ENCODE measurements at places on chromosomes 5 and 9. TPM values are rescaled to one million over a fixed set of nuclear protein-coding genes. Genes with fewer than 3 reads are reported as not detected.
A peak's percentile ranks its signal among the peaks of the same experiment; 100 is the strongest.

The BSPRY gene
- 9.5 TPM for polyA plus RNA-seq

The FBXO4 gene
- 13.4 TPM for polyA plus RNA-seq

The SUB1 gene
- 237 TPM for polyA plus RNA-seq

The OR2Y1 gene
- polyA plus RNA-seq: not detected

The CAVIN4 gene
- 1.0 TPM for polyA plus RNA-seq

The ADAMTS12 gene
- 4.2 TPM for polyA plus RNA-seq

GRCh38 chr5:76617229-76617628 is 6.0 kb downstream of the F2RL2 start:
- no peak for DNase-seq

DNA sequence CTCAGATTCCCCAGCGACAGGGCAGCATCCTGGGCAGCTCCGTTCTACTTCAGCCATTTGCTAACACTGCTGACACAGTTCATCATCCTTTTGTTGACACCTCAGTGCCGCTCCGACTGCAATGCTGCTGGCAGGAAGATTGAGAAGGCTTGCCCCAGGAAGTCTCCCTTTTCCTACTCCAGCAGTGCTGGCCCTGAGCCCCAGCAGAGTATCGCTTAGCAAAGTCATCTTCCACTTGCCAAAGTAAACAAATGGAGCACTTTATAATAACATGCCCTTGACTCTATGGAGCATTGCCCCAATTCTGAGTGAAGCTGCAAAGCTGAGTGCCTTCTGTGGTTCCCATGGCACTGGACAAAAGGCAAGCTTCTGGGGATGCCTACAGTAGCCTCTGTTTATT is 32.2 kb downstream of the PRLR start:
- peak; percentile 16 for DNase-seq

- DNase-seq: no peak
Measured at GRCh38 chr5:15439801-15440200, 60.2 kb upstream of the FBXL7 start.

DNA sequence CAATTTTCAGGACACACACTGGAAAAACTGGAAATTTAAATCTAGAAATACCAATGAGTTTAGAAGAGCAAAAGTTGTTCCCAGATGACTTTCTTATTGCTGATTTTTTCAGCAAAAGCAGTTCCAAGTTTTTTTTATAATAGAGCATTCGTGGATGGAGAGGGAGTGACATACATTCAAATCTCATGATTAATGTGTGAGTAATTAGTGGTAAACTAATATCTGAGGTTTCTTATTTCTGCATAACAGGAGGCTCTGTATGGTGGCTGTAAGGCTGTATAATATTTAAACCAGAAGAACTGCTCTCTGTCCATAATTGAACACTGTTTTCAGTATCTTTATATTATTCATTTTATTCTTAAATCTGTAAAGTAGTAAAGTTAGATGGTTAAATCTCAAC is 25.8 kb downstream of the LYSMD3 start:
- no peak for DNase-seq

GRCh38 chr5:59333416-59333815 is 560.1 kb downstream of the PDE4D start:
- no peak for DNase-seq

DNA sequence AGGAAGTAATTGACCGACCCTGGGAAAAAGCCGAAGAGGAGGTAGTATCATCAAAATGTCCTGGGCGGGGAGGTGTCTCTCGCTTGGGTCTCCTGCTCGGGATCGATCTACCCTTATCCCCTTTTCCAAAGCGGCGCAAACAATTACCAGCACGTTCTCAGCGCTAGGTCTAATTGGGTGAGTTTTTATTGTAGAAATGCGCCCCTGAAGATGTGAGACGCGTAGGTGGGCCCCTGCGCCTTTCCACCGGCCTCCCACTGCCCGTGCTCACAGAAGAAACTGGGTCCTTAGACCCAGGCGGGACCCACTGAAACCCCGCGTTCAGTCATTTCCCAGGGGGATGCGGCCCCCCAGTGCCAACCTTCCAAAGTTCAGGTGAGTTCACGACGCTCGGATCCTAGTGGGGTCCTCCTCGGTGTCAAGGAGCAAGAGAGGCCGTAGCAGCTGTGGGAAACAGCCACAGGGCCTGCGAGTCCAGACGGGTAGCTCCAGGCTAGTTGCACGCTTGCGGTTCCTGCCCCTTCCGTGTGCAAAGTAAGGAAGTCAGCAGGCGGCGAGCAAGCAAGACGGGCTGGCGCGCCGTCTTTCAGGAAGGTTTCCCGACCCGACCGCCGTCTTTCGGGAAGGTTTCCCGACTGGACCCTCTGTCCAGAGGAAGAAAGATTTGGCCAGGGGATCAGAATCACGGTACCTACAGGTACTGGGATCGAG is 1.5 kb downstream of the SMIM32 start:
- DNase-seq: peak; percentile 67

- no peak for DNase-seq
Measured at GRCh38 chr5:6110441-6111005, 267.8 kb downstream of the MED10 start.

DNA sequence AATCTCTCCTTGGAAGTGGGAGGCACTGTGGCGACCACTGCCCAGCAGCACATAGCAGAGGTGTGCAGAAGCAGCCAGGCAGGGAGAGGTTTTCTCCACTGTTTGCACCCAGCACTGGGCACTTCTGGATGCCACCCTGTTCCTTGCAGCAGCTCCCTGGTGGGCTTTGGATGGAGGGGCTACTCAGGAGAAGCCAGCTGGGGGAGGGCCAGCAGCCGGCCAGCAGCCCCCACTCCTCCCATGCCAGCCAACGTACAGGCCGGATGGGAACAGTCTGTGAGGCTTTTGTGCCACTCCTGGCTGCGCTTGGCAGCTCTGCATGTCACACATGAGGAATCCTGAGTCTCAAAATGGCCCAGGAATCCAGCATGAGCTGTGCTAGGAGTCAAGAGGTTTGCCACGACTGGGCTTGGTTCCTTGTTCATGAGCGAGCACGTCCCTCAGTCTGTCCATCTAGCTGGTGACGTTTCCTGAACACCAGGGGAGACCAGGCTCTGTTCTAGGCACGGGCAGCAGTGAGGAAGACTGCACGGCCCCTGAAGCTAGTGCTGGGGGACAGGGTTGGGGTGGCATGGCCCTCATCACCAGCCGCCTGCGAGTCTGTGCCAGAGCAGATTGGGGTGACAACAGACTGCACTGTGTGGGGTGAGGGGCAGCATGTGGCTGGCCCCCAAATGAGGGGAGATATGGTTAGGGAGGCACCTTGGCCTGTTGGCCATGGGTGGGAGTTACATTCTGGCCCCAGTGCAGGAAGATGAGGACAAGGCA is 10.1 kb downstream of the PHF2 start:
- no peak for DNase-seq

DNA sequence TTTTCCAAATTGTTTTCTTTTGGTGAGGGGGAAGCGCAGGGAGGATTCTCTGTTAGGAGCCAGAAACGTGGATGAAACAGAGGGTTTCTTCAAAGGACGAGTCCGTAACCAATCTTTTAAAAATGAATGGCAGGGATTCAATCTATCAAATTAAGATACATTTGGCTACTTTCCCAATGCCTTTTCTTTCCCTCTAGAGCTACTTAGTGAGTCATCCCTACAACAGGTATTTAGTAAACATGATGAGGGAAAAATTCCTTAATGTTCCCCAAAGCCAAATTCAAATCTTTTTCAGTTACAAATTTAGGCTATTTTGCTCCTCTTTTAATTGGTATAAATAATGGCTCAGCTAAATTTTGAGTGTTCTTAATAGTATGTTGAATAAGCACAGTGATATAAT is 366.4 kb upstream of the RIOK2 start:
- DNase-seq: no peak

- peak; percentile 49 for DNase-seq
Measured at GRCh38 chr9:92808726-92809451, 44.3 kb upstream of the BICD2 start.

DNA sequence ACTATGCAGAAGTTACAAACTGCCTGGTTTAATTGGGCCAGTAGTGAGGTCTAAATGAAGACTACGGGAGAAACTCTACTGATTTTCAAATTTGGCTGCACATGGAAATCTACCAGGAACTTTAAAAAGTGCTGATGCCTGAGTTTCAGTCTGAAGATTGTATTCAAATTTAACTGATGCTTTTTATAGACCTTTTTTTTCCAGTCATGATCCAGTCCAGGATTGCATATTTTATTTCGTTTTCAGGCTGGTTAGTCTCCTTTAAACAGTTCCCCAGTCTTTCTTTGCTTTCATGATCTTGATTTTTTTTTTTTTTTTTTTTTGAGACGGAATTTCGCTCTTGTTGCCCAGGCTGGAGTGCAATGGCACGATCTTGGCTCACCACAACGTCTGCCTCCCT is 23.7 kb upstream of the SPZ1 start:
- DNase-seq: no peak

DNA sequence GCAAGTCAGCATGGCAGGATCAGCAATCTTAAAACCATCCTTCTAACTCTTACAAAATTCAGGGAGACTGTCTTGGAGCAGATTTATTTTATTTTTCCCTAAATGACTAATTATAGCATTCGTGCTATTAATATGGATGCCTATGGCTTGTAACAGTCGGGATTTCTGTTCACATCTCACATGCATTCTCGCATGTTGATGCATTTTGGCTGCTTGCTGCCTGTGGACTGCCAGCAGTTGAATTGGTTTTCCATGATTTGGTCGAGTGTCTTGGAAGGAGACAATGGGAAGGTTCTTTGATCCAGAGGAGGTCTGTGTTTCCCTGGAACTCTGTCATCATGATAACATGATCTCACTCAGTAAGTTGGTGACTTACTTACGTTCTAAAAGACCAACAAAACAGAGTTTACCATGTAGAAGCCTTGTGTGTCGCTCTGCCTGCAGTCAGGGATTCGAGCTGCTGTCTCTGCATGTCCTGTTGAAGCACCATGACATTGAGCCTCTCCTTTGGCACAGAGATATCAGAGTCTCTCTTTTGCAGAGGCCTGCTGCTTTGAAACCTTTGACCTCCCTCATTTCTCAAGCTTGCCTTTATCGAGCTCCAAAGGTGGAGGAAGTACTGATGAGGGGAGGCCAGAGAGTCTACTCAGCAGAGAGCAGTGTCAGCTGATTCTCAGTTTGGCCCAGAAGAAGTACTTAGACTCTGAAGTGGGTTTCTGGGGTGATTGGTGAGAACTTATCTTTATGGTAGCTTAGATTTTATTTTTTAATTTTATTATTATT is 82.4 kb downstream of the ARHGAP26 start:
- DNase-seq: peak; percentile 79

DNA sequence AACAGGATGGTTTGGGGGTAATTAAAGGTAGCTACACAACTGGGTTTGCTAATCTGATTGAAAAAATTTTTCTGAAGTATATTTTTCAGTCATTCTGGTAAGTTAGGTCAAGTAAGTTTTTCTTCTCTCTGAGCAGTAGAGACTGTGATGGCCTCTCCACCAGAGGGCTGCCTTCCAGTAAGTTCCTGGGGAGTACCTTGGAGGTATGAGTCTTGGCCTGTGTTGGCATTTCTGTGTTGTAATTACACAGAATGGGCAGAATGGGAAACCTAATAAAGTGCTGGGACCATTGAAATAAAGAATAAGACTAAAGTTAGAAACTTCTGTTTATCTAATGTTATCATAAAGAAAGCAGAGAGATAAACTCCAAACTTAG is 430.8 kb downstream of the ARHGEF28 start:
- no peak for DNase-seq

Measured in large intestine (tissue), 12 donors.